Astrocyte (in vitro differentiated cells and primary cell): ENCODE measurements at places on chromosomes 16 and 17.

- no peak for DNase-seq
These were observed 16.5 kb downstream of the NFE2L1 start for GRCh38 chr17:48064638-48065037.

- DNase-seq = no peak
These were observed 6.8 kb downstream of the FSCN2 start for GRCh38 chr17:81535007-81535328.

- DNase-seq = no peak
These were observed 5.7 kb downstream of the MATCAP1 start for GRCh38 chr16:67177743-67178699.

GRCh38 chr17:45006927-45007461 is 38.9 kb upstream of the C1QL1 start:
- DNase-seq = no peak
